Choroid plexus epithelial cell (primary cell): ENCODE measurements at places on chromosomes 7 and 10.
A peak's percentile ranks its signal among the peaks of the same experiment; 100 is the strongest.

DNA sequence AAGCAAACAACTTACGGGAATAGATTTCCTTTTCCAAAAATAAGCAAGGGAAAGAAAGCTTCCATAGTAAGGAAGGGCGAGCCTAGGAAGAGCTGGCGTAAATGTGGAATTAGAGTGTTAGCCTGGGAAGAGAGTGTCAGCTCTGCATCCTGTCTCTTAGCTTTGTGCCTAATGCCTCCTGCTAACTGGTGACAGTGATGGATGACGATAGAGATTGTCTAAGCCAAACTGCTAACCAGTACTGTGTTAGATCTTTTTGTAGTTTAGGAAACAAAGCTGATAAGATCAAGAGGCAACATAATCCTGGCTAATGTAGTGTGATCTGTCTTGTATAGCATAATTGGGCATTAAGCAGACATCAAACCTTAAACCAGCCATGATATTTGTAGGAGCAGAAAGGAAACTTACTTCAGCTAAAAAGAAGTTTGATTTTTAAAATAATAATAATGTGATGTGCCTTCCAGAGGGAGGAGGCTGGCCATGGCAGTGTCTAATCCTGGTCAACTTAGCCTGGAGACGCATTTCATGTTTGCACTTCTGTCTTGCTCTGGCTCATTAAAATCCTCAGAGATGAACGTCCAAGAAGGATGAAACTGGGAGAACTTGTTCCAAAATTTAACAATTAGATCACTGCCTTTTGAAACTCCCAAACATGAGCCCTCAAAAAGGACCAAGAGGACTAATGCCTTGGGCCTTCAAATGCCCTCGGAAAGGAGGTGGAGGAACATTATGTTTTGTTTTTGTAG is 85.1 kb downstream of the FAM204A start:
- no peak for DNase-seq

- DNase-seq: peak; percentile 67
Measured at GRCh38 chr7:44385434-44386138, 60.2 kb upstream of the CAMK2B start.

GRCh38 chr7:40749877-40750276 is 615.1 kb downstream of the SUGCT start:
- DNase-seq: peak; percentile 26

- peak; percentile 52 for DNase-seq
Measured at GRCh38 chr7:108581655-108582491, 12.2 kb downstream of the DNAJB9 start.

DNA sequence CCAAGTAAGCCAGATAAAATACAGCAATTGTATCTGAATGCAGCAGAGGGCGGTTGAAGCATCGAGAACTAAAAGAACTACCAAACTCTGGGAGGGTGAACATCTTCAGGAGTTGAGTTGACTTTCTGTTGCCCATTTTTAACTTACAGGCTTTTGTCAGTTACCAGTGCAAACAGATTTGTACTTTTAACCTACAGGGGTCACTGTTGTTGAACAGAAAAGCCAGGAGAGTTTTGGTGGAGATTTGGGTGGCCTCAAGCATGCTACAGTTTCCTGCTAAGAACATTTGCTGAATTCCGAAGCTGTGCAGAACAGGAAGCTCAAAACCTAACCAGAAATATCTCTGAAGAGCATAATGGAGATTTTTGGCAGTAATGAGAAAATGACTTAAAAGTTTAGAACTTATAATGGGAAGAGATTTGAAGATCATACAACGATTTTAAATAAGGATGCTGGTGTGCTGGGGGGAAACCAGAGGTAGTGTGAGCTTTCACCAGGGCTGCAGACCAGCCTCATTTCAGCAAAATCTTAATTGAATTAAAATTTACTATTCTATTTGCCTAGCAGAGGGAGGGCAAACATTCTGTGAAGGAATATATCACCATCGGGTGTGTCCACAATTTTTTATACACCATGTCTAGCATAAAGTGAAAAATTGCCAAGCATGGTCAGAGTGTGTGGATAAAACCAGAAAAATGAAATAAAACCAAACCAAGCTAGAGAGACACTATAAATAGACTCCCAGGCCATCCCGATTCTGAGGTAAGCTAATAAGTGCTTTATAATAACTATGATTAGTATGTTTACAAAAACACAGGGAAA is 208.6 kb upstream of the CCDC6 start:
- DNase-seq: peak; percentile 90

GRCh38 chr7:46695051-46695708 is 774.1 kb upstream of the IGFBP3 start:
- DNase-seq: peak; percentile 45
